ENCODE measurements at places on chromosomes 4 and X.

DNA sequence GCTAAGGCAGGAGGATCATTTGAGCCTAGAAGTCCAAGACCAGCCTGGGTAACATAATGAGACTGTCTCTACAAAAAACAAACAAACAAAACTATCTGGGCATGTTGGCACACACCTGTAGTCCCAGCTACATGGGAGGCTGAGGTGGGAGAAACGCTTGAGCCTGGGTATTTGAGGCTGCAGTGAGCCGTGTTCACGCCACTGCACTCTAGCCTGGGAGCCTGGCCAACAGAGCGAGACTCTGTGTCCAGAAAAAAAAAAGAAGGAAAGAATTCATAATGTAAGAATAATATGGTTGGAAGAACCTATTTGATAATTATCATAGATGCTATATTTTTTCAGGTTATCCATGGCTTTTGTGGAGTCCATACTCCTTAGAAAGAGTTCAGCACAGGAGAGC, 26.0 kb upstream of the DCHS2 start:
- no peak for DNase-seq

GRCh38 chr4:17195461-17196275, 297.2 kb upstream of the LDB2 start:
- peak; percentile 49 for DNase-seq

GRCh38 chr4:2301225-2301642, 39.3 kb upstream of the MXD4 start:
- no peak for DNase-seq

DNA sequence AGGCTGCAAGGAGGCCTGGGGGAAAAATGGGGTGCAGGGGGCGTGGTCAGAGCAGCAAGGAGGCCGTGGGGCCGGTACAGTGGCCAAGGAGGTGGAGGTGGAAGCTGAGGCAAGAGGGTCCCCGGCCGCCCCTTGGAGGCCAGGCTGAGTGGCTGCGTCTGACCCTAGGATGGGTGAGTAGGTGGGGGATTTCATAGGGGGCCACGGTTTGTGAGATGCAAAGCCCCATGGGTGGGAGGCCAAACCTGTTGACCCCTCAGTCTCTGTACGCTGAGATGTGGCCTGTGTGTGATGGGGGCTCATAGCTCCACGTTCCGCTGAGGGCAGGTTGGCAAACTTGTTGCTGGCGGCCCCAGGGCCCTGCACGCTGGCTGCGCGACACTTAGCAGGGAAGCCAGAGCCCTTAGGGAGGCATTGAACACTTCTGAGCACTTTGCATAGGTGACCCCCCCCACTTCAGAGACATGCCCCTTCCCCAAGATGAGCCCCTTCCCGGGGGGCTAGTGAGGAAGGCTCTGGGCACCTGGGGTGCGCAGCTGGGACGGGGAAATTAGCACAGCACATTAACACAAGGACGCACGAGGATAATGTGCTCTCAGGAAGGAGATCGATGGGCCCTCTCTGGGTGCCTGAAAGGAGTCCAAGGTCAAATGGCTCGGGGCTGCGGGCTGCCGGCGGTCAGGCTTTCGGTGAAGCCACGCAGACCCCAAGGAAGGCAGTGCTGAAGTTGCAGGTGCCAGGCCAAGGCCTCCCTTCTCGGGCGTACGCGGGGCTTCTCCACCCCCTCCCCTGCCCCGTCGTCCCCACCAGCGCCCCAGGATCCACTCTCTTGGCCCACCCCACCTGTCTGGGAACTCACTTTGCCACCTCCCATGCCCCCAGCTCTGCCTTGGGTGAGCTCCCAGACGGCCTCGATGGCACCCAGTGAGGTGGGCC, 107.4 kb downstream of the HMX1 start:
- no peak for DNase-seq

DNA sequence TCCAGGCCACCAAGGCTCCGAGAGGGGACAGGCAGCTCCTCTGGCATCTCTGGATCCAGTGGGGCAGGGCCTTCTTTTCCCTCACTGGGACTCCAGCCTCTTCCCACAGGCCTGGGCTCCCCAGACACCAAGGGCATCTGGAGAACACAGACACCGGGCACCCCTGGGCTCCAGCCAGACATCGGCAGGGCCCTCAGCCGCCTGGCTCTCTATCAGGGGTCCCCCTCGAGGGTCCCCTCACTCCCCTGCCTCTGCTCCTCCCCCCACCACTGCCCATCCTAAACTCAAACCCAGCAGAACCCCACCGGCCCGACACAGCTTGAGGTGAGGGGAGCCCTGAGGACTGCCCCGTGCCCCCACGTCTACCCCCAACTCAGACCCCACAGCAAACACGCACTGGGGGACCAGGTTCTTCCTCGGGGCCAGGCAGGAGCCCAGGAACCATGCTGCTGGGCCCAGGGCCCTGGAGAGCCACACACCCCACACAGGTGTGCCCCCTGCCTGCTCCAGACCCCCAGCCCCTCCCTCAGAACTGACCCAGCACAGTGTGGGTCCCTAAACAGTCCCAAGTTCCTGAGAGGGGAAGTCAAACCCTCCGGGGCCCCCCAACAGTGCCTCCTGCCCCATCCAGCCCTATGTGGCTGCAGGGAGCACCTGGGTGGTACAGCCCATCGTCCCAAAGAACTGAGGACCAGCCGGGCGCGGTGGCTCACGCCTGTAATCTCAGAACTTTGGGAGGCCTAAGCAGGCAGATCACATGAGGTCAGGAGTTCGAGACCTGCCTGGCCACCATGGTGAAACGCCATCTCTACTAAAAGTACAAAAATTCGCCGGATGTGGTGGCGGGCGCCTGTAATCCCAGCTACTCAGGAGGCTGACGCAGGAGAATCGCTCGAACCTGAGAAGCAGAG, 86.8 kb downstream of the FAM53A start:
- no peak for DNase-seq

DNA sequence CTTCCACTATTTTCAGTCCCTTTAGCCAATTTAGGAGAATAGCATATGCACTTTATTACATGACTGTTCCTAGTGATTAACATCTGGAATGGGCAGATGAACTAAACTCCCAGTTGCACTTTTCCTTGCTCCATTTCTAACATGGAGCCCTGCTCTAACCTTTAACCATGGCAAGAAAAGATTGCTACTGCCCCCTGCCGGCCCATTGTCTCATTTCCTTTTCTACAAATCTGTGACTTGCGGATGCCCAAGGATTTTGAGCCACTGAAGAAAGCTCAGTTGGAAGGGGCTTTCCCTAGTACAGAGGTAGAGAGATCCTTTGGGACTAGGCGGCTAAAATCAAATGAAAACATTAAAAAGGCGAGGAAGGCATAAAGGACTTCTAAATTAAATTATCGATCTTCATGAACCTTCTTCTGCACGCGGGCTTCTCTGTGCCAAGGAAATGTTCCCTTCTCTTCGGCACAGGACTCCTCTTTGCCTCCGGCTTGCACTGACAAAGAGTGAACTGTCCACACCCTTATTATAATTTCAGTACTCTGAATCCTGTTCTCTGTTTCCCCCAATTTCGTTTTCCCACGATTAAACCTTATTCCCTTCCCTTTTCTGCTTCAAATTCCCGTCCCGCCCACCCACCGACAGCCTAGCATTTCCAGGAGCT, 577 bp upstream of the GLRA2 start:
- DNase-seq: peak; percentile 59

GRCh38 chr4:154039435-154040343, 250.8 kb upstream of the SFRP2 start:
- DNase-seq: no peak

DNA sequence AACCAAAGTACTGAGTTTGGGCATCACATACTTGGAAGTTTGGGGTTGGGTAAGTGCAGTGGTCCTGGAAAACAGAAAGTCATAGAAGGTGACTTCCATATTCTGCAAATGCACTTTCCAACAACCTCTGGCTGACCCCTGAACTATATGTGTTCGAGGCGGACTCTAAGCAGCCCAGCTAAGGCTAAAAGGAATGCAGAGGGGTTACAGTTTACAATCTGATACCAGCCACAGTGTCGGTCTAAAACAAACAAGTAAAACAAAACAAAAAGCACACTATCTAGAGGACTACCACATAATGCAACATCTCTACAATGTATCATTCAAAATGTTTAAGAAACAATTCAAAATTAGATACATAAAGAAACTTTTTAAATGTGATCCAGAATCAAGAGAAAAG, 185.6 kb downstream of the ADAMTS3 start:
- DNase-seq: peak; percentile 83

- no peak for DNase-seq
These were observed 922.2 kb upstream of the POU3F4 start for GRCh38 chrX:82585868-82586267.

GRCh38 chr4:38111024-38111423, 150.8 kb downstream of the PTTG2 start:
- DNase-seq: peak; percentile 18

- no peak for DNase-seq
These were observed 11.2 kb upstream of the CCNG2 start for GRCh38 chr4:77145842-77146185.

DNA sequence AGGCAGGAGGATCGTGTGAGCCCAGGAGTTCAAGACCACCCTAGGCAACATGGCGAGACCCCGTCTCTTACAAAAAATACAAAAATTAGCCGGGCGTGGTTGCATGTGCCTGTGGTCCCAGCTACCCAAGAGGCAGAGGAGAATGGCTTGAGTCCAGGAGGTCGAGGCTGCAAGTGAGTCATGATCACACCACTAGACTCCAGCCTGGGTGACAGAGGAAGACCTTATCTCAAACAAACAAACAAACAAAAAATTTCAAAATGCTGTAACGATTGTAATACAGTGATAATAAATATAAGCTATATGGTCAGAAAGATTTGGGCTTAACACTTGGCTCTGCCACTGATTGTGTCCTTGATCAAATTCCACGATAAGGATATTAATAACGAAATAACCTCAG, 24.2 kb downstream of the SLC25A4 start:
- no peak for DNase-seq

- DNase-seq: peak; percentile 95
These were observed 85.1 kb upstream of the SHOX start for GRCh38 chrX:545452-545885.

DNA sequence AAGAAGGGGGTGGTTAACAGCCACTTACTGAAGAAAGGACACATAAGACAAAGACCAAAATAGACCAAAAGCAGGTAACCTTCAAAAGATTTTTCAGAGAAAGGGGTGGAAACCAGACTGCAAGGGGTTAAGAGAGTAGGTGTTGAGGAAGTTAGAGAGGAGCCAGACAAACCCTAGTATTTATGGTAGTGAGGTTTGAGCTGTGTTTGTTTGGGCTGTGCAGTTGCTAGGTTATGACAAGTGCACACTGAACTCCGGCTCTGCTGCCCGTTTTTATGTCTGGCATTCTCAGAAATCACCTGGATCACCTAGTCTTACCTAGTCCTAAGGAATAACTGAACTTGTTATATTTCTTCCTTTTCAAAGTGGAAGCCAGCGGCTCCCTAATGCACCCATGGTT, 22.9 kb upstream of the G3BP2 start:
- DNase-seq: no peak

DNA sequence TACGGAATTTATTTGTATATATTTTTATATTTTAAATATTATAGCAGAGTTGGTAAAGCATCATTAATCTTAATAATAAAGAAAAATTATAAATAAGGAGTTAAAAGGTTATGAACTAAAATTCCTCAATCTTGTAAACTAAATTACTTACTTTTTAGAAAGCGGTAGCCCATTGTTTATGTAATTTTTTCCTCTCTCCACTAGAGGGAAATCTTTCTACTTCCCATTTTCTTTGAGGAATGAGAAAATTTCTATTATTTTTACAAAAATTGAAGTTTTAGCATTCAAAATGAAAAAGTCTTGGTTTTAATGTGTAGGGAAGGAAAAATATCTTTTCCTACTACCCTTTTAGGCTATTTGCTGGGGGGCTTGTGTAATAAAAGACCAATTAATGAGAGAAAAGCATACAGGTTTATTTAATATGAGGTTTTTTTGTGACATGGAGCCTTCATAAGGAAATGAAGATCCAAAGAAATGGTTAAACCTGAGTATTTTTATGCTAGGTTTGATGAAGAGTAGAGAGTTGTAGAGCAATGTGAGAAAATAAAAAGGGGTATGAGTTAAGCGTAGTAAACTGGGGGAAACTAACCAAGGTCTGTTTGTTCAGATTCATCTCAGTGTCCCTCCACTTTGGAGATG, 68.7 kb upstream of the ADAD1 start:
- DNase-seq: peak; percentile 28

DNA sequence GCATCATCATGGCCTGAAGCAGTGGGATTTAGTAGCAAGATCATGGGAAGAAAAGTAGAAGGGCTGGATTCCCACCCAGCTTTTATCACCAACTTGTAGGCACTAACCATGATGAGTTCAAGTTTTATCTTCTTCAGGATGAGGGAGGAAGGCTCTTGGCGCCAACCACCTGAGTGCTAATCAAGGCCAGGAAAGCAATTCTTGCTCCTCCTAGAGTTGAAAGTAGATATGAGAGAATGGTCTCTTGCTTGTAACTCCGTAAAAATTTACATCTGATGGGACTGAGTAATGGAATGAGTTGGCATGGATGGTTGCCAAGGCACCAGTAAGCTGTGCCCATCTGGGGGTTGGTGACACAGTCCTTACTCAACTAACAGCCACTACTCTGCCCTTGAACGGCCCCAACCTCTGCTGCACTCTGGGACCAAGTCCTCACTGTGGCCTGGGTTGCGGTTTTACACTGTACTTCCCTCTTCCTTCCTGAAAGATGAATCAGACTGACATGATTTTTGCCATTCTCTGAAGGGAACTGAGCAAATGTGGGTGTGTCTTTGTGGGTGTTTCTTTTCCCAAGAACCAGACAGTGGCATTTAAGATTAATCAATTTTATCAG, 39.4 kb upstream of the NDP start:
- peak; percentile 57 for DNase-seq

GRCh38 chr4:40875507-40876150, 125.9 kb downstream of the NSUN7 start:
- no peak for DNase-seq

DNA sequence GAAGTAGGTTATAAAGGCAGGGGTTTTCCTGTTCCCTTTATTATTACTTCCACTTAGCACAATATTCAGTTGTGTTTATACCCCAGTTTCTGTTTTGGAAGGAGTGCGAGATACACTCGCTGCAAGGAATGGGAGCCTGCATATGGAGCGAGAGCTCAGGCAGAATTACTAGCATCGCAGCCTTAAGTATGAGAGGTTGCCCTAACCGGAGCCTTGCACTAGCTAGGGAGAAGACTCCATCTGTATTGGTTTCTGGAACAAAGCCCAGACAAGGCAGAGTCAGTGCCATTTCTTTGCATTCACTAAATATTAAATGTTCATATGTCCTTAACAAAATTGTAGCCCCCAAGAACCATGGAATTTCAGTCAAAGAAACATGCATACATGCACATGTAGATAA, 6.2 kb upstream of the DCTD start:
- DNase-seq: no peak

GRCh38 chr4:61374447-61374891, 174.3 kb downstream of the ADGRL3 start:
- DNase-seq: no peak
